ENCODE measurements at places on chromosomes 13 and 19.

- no peak for DNase-seq
Measured at GRCh38 chr19:6047256-6047655, 63.0 kb downstream of the RFX2 start.

DNA sequence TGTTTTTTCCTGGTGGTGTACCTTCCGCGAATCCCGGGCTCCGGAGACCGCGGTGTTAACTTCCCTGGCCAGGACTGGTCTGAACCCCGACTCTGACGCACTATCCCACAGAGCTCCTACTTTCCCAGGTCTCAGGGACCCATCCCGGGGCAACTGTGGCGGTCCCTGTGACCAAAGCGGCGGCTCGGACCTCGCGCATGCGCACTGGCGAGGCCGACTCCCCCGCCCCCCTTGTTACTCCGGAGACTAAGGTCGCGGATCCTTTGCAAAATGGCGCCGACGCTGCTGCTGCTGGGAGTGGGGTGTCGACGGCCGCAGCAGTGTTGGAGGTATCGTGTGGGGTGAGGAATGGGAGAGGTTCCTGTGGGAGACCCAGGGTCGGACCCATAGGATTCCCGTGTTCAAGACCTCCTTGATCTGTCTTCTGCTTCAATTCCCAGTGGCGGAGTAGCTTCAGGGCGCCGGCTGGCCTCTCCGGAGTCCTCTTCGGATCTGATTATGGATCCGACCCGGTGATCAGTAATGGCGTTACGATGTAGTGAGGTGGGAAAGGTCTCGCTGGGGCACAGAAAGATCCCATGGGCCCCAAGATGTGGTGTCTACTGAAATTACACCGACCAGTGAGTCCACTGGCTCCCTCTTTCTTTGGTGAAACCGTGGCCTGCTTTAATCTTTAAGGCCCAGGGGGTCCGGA, 66.6 kb upstream of the ZNF527 start:
- DNase-seq, result no peak

DNA sequence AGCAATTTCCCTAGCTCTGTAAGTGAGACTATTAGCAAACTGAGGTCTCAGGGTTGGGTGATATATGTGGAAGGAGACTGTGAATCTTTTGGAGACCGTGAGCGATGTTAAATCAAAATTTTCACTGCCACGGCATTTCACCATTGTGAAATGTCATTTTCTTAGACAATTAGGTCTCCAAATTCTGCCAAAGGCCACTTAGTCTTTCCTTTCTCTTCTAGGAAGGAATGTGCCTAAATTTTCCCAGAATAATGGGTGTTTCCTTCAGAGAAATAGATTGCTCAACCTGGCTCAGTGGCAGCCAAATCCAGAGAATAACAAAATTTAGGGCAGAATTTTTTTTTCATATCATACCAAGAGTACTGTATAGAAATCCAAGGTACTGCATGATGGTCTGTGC, 64.5 kb upstream of the SCEL start:
- DNase-seq, result no peak

- no peak for DNase-seq
Measured at GRCh38 chr19:33727331-33727998, 69.2 kb upstream of the KCTD15 start.

DNA sequence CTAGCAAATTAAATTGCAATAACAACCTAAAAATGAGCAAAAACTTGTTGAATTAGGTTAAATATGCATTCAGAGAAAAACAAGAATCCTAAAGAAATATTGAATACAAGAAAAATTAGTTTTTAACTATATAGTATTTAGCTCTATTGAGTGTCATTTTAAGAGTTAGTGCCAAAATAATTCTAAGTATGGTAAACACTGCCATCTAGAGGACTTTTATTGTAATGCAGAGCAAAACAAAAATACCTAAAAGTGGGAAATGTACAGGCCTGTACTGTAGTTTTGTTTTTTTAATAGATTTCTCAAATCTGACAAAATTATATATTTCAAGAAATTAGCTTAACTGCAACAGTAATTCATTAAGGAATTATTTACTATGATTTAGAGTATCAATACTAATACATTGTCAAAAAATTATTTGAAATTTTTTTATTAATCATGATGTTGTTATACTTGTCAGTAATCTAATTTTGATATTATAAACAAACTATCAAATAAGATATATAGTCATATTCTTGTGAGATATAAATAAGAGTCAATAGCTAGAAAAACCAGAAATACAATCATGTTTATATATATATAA, 8.2 kb upstream of the PCDH9 start:
- no peak for DNase-seq

GRCh38 chr13:98201984-98202383, 24.9 kb upstream of the RNF113B start:
- no peak for DNase-seq

DNA sequence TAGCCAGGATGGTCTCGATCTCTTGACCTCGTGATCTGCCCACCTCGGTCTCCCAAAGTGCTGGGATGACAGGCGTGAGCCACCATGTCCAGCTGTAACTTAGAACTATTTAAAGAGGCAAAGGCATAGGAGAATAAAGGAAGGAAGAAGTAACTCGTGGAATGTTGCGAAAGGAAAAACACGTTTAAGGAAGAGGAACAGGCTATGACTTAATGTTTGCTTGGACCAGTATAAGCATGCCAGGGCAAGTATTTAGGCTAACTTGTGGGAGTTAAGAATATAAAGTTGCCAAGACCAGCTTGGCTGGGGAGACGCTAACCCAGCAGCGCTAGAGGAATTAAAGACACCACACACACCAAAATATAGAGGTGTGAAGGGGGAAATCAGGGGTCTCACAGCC, 33.5 kb downstream of the ZNF844 start:
- no peak for DNase-seq

Data from esophagus squamous epithelium (tissue), 5 donors.